ENCODE measurements at places on chromosomes 16 and 17.

DNA sequence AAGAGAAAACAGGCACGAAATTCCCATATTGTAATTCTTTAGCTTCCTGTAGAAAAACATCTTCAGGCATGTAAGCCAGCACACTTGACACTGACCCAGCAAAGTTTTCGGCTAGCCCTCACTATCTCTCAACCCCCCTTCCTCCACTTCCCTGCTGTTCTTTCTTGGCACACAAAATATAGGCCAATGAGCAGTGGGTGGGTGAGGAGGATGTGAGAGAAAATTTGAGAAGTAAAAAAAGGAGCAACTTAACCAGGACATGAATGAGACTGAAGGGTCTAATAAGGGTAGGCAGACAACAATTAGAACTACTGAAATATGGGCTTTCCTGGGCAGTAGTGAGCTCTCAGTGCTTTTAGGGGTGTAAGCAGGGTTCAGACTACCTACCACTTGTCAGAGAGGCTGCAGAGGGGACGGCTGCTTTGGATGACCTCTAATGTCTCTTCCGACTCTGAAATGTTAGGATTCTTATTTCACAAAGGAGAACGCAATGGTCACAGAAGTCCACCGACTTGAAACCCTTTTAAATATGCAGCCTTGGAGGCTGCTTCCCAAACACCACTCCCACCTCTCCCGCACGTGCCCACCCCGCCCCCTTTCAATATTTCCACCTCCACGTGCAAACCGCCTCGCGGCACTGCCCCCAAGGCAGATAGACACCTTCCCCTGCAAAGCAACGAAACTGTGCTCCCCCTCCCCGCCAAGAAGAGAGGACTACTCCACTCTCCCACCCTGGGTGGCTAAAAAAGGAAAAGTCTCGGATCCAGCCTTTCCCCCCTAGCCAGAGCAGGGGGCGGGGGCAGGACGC, 889 bp downstream of the MBTD1 start:
- DNase-seq = no peak

GRCh38 chr16:51409001-51409675, 258.1 kb upstream of the SALL1 start:
- DNase-seq = no peak

DNA sequence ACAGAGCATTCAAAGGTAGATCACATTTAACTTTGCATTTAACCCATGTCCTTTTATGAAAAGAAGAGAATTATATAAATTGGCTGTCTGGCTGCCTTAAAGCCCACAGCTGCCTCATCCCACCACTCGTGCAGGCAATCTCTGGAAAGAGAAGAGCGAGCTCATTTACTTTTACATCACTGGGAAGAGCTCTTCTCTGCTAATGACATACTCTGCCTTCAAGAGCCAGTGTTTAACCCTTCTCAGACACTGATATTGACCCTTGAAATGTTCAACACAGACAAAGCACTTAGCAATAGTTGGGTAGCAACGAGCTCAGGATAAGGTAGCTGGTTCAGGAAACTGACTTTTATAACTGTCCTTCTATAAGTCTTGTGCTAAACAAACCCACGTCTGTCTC, 6.8 kb downstream of the KRT38 start:
- DNase-seq = no peak

DNA sequence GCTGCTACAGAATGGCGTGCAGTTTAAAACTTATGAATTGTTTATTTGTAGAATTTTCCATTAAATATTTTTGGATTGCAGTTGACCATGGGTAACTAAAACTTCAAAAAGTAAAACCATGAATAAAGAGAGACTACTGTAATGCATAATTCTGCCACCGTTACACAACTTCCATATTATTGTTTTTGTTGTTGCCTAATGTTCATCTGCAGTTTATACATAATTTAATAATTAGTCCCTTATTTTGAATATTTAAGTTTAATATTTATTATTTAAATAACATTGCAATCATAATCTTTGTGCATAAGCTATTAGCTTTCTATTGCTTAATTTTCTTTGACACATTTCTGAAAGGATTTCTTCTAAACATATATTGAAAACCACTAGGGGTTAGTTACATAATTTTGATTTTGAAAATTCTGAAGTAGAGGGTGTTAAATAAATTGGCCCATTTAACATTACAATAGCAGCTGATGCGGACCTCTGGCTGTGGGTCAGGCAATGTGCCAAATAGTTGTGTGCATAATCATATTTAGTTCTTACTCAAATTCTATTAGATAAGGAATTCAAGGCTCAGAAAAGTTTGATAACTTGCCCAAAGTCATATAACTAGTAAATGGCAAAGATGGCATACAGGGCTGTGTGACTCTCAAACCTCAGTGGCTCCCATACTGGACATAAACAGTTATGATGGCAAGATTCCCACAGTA, 31.1 kb downstream of the PPM1E start:
- no peak for DNase-seq

DNA sequence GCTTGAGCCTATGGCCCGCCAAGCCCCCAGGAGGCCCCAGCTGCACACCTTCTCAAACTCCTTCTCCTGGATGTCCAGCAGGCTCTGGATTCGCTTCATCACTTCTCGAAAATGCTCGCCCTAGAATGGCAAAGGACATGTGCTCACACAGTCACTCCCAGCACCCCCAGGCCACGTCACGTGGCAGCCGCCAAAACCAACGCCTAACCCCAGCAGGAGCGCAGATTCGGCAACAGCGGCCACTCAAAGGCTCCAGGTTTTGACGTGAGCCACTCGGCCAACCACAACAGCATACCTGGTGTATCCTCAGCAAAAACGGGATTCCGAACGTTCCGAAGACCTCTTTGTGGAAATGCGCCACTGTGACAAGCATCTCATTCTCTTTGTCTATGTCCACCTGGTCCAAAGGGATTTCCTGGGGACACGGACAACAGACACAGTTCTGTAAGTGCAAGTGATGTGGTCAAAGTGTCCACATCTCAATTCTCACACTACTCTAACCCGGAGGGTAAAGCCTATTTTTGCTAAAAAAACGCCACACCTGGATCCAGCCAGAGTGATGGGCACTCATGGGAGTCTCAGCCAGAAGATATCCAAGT, 12.7 kb downstream of the LITAFD start:
- DNase-seq = no peak

GRCh38 chr17:8953156-8953885, 12.2 kb downstream of the PIK3R5 start:
- DNase-seq = no peak

- no peak for DNase-seq
Measured at GRCh38 chr17:15648386-15648785, 28.9 kb upstream of the FBXW10B start.

DNA sequence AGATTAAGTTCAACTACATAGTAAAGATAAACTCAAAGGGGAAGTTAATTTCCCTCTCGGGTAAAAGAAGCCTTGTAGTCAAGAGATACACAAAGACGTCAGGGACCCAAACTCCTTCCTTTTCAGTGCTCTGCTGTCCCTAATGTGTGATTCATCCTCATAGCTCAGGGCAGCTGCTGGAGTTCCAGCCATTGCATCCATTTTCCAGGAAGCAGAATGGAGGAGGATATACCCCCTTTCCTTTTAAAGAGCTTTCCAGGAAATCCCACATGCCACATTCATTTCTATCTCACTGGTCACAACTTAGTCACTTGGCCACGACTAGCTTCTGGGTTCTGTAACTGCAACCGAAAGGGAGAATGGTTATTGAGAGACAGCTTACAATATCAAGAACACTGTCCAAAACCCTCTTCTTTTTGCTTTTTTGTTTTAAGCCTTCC, 95.3 kb downstream of the SOCS1 start:
- no peak for DNase-seq

Data from stimulated activated naive CD4-positive, alpha-beta T cell (primary cell).